Heart right ventricle (tissue), 16 donors: ENCODE measurements at places on chromosomes 3 and 15. TPM values are rescaled to one million over a fixed set of nuclear protein-coding genes. Genes with fewer than 3 reads are reported as not detected.
A peak's percentile ranks its signal among the peaks of the same experiment; 100 is the strongest.

DNA sequence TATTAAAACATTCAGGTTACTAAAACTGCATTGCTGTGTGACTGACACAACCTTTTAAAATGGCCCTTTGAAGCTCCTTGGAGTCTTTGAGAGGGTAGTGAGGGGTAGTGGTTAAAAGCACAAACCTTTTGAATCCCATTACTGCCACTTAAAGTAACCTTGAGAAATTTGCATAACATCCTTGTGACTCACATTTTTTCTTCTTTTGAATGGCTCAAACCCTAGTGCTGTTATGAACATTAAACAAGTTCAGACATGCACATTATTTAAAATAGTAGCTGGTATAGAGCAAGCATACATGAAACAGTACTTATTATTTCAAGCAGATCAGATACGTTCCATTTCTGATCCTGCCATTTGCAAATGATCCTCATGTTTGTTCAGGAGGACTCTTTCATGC lies 3.7 kb upstream of the CLDN1 start:
- DNase-seq = no peak
- no peaks in the 10 kb centered on the region for H3K36me3 ChIP-seq
- H3K27ac ChIP-seq = no peak overlapping the region

DNA sequence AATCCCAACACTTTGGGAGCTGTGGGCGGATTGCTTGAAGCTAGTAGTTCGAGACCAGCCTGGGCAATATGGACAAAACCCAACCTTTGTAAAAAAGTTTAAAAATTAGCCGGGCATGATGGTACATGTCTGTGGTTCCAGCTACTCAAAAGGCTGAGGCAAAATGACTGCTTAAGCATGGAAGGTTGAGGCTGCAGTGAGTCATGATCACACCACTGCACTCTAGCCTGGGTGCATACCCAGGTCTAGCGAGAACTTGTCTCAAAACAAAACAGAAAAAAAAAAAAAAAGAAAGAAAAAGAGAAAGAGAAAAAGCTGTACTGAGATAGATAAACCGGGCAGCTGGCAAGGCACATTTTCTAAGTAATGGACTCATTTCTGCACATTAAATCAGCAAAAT lies 10.6 kb downstream of the ARPP19 start:
- no peak for DNase-seq
- H3K27me3 ChIP-seq = no peaks in the 10 kb centered on the region
- H3K4me1 ChIP-seq = peaks cover 61% of the 10 kb centered on the region
- H3K27ac ChIP-seq = no peak overlapping the region
- peaks cover 36% of the 10 kb centered on the region for H3K36me3 ChIP-seq

DNA sequence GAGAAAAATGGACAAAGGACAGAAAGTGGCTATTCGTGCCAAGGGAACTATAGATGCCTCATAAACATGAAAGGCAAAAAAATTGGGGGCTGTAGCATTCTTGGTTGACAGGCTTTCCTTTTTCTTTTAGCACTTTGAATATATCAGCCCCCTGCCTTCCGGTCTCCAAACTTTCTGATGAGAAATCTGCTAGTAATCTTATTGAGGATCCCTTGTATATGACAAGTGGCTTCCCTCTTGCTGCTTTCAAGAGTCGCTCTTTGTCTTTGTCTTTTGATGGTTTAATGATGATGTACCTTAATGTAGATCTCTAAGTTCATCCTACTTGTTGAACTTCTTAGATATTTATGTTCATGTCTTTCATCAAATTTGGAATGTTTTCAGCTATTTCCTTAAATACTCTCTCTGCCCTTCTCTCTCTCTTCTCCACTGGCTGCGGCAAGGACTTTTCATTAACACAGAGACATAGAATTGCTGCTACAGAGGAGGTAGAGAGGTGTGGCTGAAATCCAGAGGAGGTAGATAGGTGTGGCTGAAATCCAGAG lies 59.4 kb upstream of the EPHB3 start:
- H3K4me1 ChIP-seq = no peaks in the 10 kb centered on the region
- H3K36me3 ChIP-seq = no peaks in the 10 kb centered on the region
- H3K27me3 ChIP-seq = no peaks in the 10 kb centered on the region
- no peak overlapping the region for H3K27ac ChIP-seq

The WNT7A gene
- not detected for total RNA-seq

- no peak overlapping the region for H3K4me3 ChIP-seq
- H3K27me3 ChIP-seq = no peaks in the 10 kb centered on the region
- H3K4me1 ChIP-seq = peaks cover 12% of the 10 kb centered on the region
- H3K36me3 ChIP-seq = no peaks in the 10 kb centered on the region
- no peak overlapping the region for H3K27ac ChIP-seq
These were observed 10.9 kb downstream of the TM6SF1 start for GRCh38 chr15:83118291-83118827.

GRCh38 chr3:178500631-178501030 lies 35.6 kb upstream of the KCNMB2 start:
- no peak overlapping the region for H3K4me3 ChIP-seq
- no peak overlapping the region for H3K27ac ChIP-seq
- H3K36me3 ChIP-seq = no peaks in the 10 kb centered on the region
- DNase-seq = no peak
- no peaks in the 10 kb centered on the region for H3K27me3 ChIP-seq

GRCh38 chr15:55630858-55631257 lies 42.7 kb upstream of the PYGO1 start:
- no peaks in the 10 kb centered on the region for H3K27me3 ChIP-seq
- no peak for DNase-seq
- no peaks in the 10 kb centered on the region for H3K36me3 ChIP-seq
- H3K4me1 ChIP-seq = no peaks in the 10 kb centered on the region
- H3K27ac ChIP-seq = no peak overlapping the region

GRCh38 chr3:128353361-128353965 lies 113.2 kb downstream of the DNAJB8 start:
- H3K27me3 ChIP-seq = no peaks in the 10 kb centered on the region
- no peaks in the 10 kb centered on the region for H3K36me3 ChIP-seq
- H3K4me1 ChIP-seq = peaks cover 3% of the 10 kb centered on the region
- H3K4me3 ChIP-seq = no peak overlapping the region

The PRRT3 gene
- 2.0 TPM for total RNA-seq

GRCh38 chr3:126897943-126898342 lies 85.0 kb upstream of the PLXNA1 start:
- H3K27me3 ChIP-seq = no peaks in the 10 kb centered on the region
- H3K4me3 ChIP-seq = no peak overlapping the region
- DNase-seq = no peak
- H3K4me1 ChIP-seq = peaks cover 19% of the 10 kb centered on the region

DNA sequence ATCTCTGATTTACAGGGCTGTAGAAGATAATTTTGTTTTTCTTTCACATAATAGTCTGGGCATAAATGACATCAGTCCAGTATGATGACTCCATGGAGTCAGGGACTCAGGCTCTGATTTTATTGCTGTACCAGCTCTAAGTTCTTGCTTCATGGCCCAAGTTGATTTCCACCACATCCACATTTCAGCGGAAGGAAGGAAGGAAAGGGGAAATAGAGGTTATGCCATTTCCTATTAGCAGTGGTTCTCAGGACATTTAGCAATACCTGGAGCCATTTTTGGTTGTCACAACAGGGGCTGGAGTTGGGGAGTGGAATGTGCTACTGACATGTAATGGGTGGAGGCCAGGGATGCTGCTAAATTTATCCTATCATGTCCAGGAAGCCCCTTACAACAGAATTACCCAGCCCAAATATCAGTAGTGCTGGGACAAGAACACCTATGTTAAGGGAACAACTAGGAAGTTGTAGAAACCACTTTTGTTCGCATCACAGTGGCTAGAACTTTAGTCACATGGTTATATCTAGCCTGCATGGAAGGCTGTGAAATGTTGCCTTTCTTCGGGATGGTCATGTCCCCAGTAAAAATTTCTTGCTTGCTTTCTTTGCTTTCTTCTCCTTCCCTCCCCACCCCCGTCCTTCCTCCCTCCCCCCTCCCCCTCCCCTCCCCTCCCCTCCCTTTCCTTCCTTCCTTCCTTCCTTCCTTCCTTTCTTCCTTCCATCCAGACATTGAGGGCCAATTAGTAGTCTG lies 42.1 kb downstream of the OXSR1 start:
- no peak overlapping the region for H3K4me3 ChIP-seq
- H3K36me3 ChIP-seq = no peaks in the 10 kb centered on the region
- DNase-seq = no peak
- H3K4me1 ChIP-seq = peaks cover 3% of the 10 kb centered on the region

DNA sequence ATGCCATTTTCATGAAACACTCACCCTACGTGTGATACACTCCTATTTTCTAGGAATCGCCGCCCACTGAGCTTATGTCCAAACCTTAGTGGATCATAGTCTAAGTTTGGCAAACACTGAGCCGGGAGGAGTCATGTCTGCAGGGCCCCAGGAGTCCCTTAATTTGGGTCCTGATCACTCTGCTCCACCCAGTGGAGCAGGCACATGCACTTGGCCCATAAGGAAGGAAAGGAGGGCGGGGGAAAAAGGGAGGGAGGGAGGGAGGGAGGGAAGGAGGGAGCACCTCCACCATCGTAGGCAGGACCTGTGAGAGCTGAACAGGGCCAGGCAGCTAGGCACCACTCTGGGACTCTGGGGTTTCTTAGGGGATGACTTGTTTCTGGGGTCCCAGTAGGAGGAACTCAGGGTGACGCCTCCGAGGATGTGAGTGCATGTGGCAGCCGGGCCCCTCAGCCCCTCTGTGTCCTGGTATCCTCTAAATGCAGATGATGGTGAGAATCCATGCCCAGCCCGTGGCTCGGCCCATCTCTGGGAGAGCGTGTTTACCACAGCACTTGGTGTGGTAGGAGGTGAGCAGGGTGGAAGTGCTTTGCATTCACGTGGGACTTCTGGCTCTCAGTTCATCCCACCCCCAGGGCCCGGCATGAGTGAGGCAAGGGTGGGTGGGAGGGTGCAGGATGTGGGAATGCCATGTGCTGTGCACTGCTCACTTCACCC lies 109.4 kb downstream of the KLF13 start:
- peaks cover 29% of the 10 kb centered on the region for H3K4me1 ChIP-seq
- no peak for DNase-seq
- no peak overlapping the region for H3K4me3 ChIP-seq
- H3K27me3 ChIP-seq = no peaks in the 10 kb centered on the region
- H3K36me3 ChIP-seq = no peaks in the 10 kb centered on the region
- H3K27ac ChIP-seq = peak overlapping the region; percentile 81

- H3K36me3 ChIP-seq = no peaks in the 10 kb centered on the region
- H3K4me3 ChIP-seq = peak overlapping the region; percentile 54
- H3K27ac ChIP-seq = peak overlapping the region; percentile 94
- H3K4me1 ChIP-seq = peaks cover 9% of the 10 kb centered on the region
- no peak for DNase-seq
These were observed 134.0 kb upstream of the IL12A start for GRCh38 chr3:159854500-159855124.

GRCh38 chr3:62659660-62660059 lies 215.6 kb downstream of the CADPS start:
- no peak for DNase-seq
- H3K27ac ChIP-seq = no peak overlapping the region
- H3K4me3 ChIP-seq = no peak overlapping the region
- H3K27me3 ChIP-seq = no peaks in the 10 kb centered on the region

DNA sequence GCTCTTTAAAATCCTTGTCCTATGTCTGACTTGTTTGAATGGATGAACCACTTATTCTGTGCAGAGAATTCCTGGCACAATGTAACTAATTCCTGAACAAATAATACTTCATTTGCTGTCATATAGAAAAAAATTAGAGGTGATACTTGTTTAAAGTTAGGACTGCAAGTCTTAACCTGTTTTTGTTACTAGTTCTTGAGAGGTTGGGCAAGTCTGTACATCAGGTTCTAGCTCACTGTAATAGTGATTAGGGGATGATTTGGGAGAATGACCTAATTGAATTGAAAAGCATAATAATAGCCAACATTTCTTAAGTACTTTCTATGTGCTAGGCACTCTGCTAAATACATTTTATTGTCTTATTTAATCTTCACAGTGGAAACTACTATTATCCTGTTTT lies 49.3 kb downstream of the GMPS start:
- DNase-seq = no peak
- no peaks in the 10 kb centered on the region for H3K27me3 ChIP-seq
- no peaks in the 10 kb centered on the region for H3K4me1 ChIP-seq
- H3K36me3 ChIP-seq = peaks cover 97% of the 10 kb centered on the region
- H3K27ac ChIP-seq = no peak overlapping the region

- H3K27me3 ChIP-seq = no peaks in the 10 kb centered on the region
- DNase-seq = no peak
These were observed 17.2 kb downstream of the PRKCD start for GRCh38 chr3:53178246-53178645.

GRCh38 chr3:177599837-177600236 lies 402.6 kb upstream of the TBL1XR1 start:
- no peaks in the 10 kb centered on the region for H3K36me3 ChIP-seq
- no peak overlapping the region for H3K27ac ChIP-seq
- H3K4me1 ChIP-seq = peaks cover 47% of the 10 kb centered on the region
- no peak overlapping the region for H3K4me3 ChIP-seq
- no peaks in the 10 kb centered on the region for H3K27me3 ChIP-seq
- DNase-seq = no peak

The HEG1 gene
- 150 TPM for total RNA-seq

- no peaks in the 10 kb centered on the region for H3K27me3 ChIP-seq
- H3K36me3 ChIP-seq = no peaks in the 10 kb centered on the region
- H3K27ac ChIP-seq = no peak overlapping the region
- no peaks in the 10 kb centered on the region for H3K4me1 ChIP-seq
- DNase-seq = no peak
These were observed 17.1 kb downstream of the LRRC28 start for GRCh38 chr15:99268431-99268830.

The IL17RC gene
- total RNA-seq = 18.6 TPM

DNA sequence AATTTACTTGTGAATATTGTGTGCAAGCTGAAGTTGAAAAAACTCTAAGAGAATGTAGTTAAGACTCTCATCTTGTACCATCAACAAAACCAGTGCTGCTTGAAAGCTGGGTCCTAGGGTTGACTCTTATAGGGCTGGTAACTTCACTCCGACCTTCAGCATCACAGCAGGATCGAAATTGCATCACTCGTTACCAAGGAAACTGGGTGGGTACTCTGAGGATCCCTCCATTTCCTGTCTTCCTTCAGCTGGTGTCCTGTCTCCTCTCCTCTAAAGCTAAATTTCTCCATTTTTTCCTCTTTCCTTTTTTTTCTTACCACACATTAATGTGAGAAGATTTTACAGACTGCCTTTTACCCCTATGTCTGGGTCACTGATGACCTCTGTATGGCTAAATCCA lies 3.0 kb upstream of the APH1B start:
- H3K36me3 ChIP-seq = no peaks in the 10 kb centered on the region
- no peak overlapping the region for H3K4me3 ChIP-seq
- H3K27ac ChIP-seq = no peak overlapping the region
- no peaks in the 10 kb centered on the region for H3K27me3 ChIP-seq
- no peak for DNase-seq

DNA sequence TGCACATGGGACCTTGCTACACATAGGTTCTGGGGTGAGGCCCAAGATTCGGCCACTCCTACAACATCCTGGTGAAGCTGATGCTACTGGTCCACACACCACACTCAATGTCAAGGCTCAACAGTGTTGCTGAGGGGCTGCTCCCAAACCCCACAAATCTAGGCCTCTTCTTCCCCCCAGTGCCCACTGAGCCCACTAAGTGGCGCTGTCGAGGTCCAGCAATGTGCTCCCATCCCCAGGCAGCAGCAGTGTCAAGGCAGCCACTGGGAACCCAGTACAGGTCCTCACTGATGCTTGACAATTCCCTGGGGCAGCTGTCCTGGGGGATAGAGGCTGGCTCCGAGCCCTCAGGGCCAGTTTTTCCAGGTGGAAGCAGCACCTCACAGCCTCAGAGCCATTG lies 21.5 kb downstream of the SCN5A start:
- no peaks in the 10 kb centered on the region for H3K27me3 ChIP-seq
- no peak for DNase-seq
- no peaks in the 10 kb centered on the region for H3K36me3 ChIP-seq
- no peak overlapping the region for H3K27ac ChIP-seq
- peaks cover 4% of the 10 kb centered on the region for H3K4me1 ChIP-seq
- H3K4me3 ChIP-seq = no peak overlapping the region

The MME gene
- 6.3 TPM for total RNA-seq

The CLDND1 gene
- total RNA-seq = 87.4 TPM

The ITIH3 gene
- total RNA-seq = 0.97 TPM

The C3orf52 gene
- 5.0 TPM for total RNA-seq

GRCh38 chr3:98021830-98022560 lies 13.1 kb downstream of the GABRR3 start:
- DNase-seq = no peak
- no peaks in the 10 kb centered on the region for H3K36me3 ChIP-seq
- H3K4me3 ChIP-seq = no peak overlapping the region
